ENCODE measurements at places on chromosomes 12 and 14. TPM values are rescaled to one million over a fixed set of nuclear protein-coding genes. Genes with fewer than 3 reads are reported as not detected.

DNA sequence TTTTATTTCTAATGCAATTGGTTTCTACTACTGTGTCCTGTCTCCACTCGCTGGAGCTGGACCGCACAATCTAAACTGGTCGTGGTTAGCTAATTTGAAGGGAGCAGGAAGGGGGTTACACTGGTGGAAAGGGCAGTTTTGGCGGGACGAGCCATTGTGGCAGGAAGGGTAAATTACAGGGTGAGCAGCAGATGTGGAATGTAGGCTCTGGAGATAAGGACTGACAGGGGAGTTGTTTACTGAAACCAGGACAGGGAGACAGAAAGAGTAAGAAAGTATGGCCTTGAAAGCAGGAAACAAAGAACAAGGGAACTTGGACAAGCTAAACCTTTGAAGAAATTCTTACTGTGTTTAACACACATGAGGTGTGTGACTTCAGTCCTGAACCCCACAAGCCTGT is 147.8 kb downstream of the ATXN7L3B start:
- peak; percentile 1 for DNase-seq

DNA sequence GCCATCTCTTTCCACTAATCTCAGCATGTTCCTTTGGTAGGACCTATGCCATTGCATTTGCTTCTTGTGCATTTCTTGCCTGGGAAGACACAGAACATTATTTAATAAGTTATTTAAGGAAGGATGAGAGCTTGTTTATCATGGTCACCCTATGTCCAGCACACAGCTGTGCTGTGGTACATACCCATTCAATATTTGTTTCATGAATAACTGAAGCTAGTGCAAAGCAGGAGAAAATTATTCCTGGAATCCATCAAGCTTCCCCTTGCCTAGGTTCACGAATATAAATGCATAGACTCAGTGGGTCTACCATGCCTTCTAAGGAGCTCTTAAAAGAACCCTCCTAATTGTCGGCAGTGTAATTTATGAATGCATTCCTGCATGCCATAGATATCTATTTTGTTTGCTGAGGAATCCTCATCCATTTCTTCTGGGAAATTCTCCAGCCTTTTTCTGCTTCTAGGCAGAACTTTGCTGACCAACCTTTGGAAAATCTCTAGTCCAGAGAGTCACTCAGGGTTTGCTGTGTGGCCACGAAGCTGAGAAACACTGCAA is 599.8 kb upstream of the TMEM132C start:
- peak; percentile 83 for DNase-seq

DNA sequence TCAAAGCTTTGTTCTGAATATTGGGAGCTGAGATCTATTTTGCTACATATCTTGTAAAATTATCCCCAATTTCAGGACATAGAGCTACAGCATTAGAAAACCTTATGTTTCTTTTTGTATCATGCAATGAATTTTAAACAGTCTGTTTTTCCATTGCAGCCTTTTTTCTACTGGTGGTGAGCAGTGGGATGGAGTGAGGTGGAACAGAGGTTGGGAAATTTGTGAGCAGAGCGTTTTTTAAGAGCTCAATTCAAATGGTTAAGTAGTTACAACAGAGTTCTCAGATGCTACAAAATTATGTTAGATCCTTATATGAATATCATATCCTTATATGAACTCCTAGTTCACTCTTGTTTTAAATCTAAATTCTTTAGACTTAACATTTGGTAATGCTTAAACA is 139.0 kb upstream of the PLEKHG7 start:
- DNase-seq: no peak

- DNase-seq: peak; percentile 24
These were observed 350.0 kb downstream of the GALC start for GRCh38 chr14:87643005-87643404.

DNA sequence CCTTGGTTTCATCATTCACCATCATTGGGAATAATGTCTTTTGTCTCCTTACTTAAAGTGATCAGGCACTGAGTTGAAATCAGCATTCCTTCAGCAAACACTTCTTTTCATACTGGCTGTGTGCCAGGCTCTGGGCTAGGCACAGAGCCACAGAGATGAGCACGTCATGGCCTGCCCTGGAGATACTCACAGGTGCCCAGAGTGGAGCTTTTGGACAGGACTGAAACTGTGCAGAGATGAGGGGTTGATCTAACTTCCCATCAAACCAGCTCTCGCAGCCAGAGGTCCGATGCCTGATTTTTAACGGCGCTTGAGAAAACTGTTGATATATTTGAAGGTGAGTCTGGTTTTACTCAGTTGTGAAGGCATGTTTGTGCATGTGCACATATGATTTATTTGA is 43.1 kb downstream of the CACNA1C start:
- DNase-seq: no peak

DNA sequence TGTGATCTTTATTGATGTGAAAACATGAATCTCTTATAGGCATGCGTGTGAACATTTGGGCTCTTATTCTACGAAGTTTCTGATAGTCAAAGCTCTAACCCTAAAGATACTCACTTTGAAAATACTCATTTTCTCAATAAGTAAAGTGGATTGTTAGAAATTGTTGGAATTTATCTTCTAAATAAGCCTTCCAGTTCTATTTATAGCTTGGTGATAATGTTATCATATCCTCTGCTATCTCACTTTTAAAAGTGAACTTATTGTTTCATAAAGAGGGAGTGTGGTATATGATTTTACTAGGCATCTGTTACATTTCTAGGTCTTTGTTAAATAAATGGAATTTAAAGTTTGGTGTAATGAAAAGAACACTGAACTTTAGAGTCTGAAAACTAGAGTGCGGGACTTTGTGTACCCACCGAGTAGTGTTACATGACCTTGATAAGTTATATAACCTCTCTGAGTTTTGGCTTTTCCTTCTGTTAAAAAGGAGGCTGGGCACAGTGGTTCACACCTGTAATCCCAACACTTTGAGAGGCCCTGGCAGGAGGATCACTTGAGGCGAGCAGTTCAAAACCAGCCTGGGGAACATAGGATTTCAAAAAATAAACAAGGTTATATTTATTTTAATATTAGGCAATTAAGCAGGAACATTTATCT is 13.6 kb downstream of the USP15 start:
- no peak for DNase-seq

GRCh38 chr12:20548611-20549010 is 146.5 kb upstream of the SLCO1C1 start:
- DNase-seq: no peak

DNA sequence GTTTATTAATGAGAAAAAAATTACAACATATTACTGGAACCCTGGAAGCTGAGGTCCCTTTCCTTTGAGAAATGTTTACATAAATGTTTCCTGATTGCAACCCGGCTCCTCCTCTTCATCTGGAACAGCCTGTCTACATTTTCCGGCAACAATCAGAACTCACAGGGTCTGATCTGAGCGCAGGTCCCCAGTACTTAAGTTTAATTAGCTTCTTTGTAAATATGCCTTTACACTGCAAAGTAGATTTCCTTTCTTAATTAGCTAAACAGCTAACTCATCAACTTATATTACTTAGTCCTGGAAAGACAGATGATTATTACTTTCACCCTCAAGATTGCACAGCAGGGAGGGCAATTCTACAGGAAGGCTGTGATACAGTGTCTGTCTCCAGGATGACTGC is 213.0 kb downstream of the MON2 start:
- no peak for DNase-seq

GRCh38 chr12:131830335-131830913 is 2.2 kb downstream of the MMP17 start:
- peak; percentile 81 for DNase-seq

DNA sequence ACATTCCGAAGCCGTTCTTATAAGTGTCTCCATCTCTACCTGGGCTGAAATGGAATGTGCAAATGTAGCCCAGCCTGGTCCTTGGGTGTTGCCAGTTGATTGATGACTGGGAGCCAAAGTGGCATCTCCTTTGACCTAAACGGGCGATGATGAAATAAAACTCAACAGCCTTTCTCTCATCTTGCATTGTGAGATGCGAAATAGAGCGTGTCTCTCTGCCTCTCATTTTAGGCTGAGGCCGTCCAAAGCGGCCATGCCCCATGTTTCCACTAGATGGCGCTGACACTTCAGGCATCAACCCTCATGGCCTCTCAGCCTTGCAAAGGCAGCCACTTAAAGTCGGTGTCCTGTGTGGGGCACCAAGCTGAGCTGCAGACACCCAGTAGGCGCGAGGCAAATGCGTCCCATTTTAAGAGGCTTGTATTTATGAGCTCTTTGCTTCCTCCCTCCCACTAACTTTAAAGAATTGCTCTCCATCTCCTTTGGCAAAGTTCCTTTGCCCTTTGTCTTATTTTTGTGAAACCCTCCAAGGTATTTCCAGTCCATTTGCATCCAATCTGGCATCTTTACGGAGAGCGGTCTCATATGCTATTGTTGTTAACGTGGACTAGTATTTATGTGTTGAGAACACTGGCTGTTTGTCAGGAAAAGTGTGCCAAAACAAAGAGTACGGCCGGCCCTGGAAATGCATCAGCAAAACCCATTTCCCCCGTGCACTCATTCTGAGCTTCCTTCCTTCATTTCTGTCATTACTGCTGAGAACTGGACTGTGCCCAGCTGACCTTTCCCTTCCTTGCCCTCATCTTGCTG is 25.0 kb downstream of the GPRC5A start:
- peak; percentile 84 for DNase-seq

DNA sequence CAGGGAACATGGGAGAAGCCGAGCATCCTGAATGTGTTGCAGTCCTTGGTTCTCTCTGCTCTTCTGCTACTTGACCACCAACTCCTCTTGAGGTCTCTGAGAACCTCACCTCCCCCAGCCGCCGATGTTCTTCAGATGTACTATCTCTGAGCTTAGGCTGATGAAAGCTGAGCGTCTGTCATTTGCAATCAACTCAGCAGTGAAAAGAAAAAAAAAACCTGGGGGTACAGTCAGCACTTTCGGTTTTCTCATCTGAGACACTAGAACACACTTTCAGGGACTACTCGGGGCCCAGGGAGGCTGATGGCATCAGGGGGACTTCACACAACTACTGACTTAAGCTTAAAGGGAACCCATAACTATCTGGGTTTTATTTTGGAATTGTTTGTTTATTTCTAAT is 9.6 kb upstream of the FLVCR2 start:
- DNase-seq: no peak

GRCh38 chr14:96978525-96979272 is 181.5 kb downstream of the VRK1 start:
- DNase-seq: no peak

DNA sequence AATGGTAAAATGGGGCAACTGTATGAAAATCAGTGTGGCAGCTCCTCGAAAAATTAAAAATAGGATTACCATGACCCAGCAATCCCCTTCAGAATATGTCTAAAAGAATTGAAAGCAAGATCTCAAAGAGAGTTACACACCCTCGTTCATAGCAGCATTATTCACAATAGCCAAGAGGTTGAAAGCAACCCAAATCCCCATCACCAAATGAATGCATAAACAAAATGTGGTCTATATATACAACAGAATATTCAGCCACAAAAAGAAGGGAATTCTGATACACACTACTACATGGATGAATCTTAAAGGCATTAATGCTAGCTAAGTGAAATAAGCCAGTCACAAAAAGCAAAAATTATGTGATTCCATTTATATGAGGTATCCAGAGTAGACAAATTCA is 27.2 kb downstream of the RAD52 start:
- no peak for DNase-seq

GRCh38 chr14:49446801-49447200 is 139.4 kb downstream of the RPS29 start:
- no peak for DNase-seq

DNA sequence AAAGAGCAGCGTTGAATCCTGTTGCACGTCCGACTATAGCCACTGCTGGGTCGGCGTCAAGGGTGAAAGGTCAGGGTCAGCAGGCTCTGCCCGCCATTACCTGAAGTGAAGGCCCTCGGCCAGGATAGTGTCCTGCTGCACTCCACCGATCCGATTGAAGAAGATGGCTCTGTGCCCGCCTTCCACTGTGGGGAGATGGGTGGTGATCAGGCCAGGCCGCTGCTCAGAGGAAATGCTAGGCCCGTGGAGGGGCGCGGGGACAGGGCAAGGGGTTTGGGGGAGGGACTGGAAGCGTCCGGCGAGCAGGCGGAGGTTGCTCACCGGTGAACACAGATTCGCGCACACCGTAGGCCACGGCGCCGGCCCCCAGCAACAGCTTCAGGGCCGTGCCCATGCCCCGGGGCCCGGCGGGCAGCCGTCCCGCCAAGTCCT is 352 bp downstream of the PHB2 start:
- DNase-seq: no peak

DNA sequence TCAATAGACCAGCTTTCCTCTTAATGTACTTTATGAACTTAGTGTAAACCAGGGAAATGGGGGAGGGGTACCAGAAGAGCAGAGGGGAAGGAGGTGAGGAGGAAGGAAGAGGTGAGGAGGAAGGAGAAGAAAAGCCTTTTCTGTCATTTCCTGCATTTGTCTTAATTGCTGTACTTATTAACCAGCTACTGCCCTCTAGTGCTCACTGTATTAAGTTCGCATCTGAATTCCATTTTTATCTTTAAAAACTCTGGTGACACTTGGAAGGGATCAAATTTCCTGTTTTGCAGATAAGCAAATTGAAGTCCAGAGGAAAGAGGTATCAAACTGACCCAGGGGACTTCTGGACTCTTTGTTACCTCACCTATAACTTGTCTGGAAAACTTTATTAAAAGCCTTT is 22.2 kb downstream of the MANSC1 start:
- DNase-seq: peak; percentile 63

GRCh38 chr12:1607940-1608712 is 13.7 kb upstream of the FBXL14 start:
- DNase-seq: no peak

The TRPV4 gene
- 0.51 TPM for total RNA-seq

The USP44 gene
- total RNA-seq: 27.4 TPM

The SLC10A1 gene
- total RNA-seq: not detected

The ESR2 gene
- 0.66 TPM for total RNA-seq

The TDRD9 gene
- 0.50 TPM for total RNA-seq

The CCDC175 gene
- total RNA-seq: not detected

The SLCO1B1 gene
- total RNA-seq: not detected

The CPNE6 gene
- total RNA-seq: not detected

The HEATR5A gene
- 44.9 TPM for total RNA-seq

The RNASE4 gene
- 20.0 TPM for total RNA-seq

The SVOP gene
- not detected for total RNA-seq
